ENCODE measurements at places on chromosomes 2 and 18.

DNA sequence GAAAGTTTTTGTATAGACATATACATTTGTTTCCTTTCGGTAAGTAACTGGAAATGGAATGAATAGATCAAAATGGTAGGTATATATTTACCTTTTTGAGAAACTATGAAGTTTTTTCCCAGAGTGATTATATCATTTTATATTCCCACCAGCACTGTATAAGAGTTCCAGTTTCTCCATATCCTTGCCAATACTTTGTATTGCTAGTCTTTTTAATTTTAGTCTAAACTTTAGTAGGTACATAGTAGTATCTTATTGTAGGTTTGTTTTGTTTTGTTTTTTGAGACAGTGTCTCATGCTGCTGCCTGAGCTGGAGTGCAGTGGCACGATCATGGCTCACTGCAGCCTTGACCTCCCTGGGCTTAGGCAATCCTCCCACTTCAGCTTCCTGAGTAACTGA is 56.6 kb downstream of the AGPS start:
- DNase-seq, result no peak

GRCh38 chr18:49743117-49743567 is 70.2 kb downstream of the ACAA2 start:
- no peak for DNase-seq

DNA sequence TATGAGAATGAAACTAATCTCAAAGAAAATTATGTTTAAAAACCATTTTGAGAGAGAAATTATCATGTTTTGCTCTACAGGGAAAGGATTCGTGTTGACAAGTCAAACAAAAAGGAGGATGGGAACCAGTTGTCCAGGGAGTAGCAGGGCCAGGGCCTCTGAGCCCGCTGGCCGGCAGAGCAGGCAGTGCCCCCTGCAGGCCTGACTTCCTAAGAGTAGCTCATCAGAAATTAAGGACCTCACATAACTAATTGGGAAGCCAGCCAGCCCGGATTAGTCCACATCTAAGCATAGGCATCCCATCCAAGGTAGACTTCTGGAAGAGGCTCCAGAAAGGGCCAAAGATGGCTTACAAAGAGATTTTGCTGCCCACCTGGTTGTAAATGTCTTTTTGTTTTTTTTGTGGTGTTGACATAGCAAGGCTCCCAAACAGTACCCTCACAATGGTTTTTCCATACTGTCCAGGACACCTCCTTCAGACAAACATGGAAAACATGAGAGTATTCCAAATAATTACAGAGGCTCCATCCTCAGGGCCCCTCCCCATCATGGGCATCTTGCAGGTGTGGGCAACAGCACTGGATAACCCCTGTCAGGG is 241.2 kb upstream of the TANK start:
- DNase-seq, result peak; percentile 2

DNA sequence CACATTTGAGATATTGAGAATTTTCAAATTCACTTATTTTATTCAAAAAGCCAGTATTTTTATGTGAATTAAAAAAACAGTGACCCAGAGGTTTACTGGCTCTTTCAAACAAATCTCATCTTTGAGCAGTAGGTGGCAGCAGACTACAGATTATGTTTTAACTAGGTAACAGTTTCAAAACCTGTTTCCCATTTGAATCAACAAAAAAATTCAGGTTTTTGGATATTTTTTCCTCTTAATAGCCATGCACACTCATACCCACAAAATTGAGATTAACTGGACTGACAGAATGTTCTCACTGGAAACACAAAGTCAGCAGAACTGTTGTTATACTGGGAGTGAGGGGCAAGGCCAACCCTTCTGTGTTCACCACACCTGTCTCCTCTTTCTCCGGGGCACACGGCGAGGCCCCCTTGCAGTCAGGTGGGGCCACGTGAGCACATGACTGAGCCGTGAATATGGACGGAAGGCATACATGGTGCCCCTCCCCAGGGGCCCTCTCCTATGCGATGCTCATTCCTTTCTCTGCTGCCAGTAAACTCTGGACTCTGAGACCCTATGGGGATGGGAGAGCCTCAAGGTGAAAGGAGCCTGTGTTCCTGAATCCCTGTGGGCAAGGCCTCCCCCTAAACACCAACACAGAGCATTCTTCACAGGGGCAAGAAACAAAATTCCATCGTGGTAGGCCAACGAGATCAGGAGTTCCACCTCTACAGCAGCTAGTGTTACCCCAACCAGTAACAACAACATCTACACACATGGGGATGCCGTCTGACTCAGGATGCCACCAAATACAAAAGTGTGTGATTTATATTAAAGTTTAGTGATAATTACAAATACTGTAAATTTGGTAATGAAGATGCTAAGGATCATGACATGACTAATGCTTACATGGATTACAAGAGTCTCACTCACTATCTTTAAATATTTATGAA is 80.4 kb downstream of the LPIN2 start:
- DNase-seq, result no peak

GRCh38 chr2:146807568-146808168 is 1037.2 kb upstream of the ACVR2A start:
- DNase-seq, result no peak

DNA sequence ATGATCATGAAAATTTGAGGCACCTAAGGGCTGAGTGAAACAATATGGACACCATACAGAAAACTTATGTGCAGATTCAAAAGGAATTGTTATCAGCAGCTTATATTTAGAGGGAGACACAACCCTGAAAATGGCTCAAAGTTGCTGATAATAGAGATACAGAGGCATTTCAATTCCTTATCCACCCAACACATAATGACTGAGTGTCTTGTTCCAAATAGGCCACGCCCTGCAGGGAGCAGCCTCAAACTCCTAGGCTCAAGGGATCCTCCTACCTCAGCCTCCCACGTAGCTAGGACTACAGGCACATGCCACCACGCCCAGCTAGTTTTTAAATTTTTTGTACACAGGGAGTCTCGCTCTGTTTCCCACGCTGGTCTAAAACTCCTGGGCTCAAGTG is 79.0 kb downstream of the LBH start:
- no peak for DNase-seq

DNA sequence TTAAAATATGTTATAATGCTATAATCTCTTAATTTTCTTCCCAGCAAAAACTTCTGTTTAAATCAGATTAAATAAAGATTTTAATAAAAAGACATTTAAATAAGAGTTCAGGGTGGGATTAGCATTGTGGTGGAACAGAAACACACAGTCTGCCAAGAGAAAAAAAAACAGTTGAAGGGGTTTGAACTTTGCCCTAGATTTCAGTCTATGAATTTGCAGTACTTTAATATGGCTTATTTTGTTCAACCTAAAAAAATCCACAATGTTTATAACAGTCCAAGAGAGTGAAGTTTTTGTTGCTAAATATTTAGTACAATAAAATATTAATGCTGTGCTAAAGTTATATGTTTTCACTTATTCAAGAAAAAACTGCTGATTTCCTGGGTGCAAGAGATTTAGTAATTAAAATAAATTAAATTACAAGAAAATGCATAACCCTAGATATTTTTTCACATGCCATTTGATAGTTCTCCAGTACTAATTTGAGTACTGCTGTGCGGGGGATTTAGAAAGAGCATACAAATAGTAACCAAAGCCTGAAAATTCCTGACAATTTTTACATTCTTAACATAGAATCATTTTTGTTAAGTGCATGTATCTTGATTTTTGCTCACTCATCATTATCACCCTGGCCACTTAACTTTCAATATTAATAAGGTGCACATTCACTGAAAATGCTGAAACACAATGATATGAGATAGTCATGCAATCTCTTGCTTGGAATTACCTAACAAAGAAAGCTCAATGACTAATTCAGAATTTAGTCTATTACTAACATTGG is 52.6 kb downstream of the SLC40A1 start:
- no peak for DNase-seq

DNA sequence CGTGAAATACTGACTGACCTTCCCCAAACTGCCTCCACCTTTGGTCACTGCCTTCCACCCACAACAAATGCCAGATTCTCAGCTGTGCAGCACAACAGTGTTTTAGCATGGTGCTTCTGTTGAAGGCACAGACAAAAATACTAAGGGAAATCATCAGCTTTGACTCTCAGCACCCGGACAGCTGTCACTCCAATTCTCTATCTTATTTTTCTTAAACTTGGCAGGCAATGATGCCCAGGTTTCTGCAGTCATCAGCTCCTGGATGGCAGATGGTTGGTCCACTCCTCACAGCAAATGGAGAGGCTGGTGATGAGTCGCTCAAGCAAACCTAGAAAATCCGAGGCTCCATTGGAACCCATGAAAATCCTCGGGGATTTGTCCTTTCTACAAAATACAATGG is 2.9 kb upstream of the FAM124B start:
- DNase-seq, result no peak

GRCh38 chr2:20618886-20619521 is 31.9 kb downstream of the HS1BP3 start:
- no peak for DNase-seq

GRCh38 chr2:110667071-110667470 is 10.8 kb downstream of the BUB1 start:
- DNase-seq, result no peak

DNA sequence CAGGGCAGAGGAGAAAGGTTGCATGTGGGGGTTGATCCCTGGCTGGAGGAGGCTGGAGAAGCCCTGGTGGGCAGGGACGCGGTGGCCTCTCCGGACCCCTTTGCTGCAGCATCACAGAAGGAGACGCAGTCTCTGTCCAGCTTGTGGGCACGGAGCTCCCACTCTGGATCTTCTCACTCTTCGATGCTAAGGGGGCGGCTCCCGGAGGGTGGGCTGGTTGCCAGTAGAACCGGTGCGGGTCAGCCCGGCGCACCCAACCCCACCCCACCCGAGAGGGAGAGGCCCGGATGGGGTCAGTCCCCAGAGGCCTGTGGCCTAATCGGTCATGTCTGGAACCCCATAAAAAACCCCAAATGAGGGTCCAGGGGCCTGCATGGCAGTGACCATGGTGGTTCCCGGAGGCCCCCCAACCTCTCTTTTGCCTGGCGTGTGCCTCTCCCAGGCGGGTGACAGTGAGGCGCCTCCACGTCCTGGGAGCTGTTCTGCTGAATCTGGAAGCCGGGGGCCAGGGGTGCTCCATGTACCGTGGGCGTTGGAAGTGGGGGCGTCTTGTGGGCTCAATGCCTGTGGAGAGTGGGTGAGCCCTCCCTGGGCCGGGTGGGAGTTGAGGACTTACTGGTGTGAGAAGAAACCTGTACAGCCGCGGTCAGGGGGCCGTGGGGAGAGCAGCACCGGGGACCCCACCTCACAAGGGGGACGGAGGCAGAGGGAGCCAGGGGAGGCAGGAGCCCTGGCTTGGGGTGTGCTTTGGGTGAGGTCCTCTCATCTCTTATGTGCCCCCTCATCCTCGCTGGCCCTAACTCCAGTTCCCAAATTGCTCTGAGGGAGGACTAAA is 79.6 kb downstream of the RTP5 start:
- DNase-seq, result no peak

DNA sequence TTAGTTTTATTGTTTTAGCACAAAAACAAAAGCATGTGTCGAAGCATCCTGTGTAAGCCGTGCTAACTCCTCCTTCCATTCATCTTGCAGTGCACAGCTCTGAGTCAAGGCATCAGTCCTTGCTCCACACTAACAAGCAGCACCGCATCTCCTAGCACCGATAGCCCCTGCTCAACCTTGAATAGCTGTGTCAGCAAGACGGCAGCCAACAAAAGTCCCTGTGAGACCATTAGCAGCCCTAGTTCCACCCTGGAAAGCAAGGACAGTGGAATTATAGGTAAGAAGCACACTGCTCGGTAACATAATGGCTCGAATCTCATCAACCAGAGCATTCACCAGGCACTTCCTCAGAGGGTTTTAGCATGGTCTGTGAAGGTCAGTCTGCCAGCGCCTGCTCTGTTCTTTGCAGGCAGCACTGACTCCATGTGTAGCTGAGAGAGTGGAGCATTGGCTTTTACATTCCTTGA is 136.2 kb downstream of the WDSUB1 start:
- no peak for DNase-seq

DNA sequence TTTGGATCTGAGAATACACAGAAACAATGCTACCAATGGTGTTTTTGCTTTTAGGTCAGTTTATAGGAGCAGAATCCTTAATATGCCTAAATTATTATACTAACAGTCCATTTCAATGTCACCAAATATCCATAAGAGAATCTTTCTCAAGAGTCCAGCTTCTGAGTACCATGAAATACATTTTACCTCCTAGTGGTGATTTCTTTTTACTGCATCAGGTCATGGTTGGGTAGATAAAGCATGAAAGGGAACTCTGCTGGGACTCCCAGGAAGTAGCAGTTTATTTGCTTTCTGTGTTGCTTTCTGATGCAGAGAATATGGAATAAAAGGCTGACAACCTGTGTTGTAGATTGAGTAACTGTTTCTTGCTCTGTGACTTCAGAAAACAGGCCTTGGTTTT is 115.6 kb downstream of the PPP1R1C start:
- DNase-seq, result no peak

- no peak for DNase-seq
Measured at GRCh38 chr18:3037423-3037915, 24.5 kb upstream of the LPIN2 start.

DNA sequence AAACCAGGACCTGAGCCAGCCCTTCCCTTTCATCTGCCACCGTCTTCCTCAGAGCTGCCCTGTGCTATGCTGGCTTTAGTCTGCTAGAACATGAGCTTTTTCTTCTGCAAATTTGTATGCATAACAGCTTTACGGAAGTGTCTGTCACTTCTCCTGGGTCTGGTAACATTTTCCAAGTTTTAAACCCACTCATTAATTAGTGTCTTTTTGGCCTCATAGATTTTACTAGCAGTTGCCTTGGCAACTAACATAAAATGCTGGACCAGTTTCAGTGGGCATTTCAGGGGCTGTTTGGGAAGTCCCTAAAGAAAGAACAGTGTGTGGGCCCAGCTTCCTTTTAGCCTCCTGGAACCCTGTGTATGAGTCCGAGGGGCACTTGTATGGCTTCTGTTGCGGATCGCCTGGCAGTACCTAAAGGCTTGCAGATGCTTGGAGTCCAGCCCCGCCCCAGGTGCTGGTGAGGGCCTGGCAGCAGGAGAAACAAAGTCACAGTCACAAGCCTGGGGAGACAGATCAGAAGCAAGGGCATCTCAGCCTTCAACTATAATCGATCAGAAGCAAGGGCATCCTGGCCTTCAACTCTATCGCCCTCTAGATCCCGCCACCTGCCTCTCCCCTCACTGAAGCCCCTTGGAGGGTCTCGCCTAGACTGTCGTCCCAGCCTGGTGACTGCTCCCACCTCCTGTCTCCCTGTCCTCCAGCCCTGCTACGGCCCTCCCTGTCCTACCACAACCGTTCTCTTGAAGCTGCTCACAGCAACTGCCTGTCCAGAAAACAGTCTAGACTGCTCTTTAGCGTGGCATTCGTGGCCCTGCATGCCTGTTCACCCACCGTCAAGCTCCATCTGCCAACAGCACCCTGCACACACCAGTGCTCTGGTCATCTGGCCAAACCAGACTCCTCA is 36.8 kb upstream of the MAPRE3 start:
- DNase-seq, result no peak

- no peak for DNase-seq
Measured at GRCh38 chr2:174682578-174683391, 81.5 kb downstream of the CHRNA1 start.

- no peak for DNase-seq
Measured at GRCh38 chr2:191688934-191689695, 11.2 kb downstream of the NABP1 start.

GRCh38 chr18:79857082-79857671 is 59.4 kb downstream of the KCNG2 start:
- no peak for DNase-seq

GRCh38 chr2:174815526-174815925 is 51.3 kb upstream of the CHRNA1 start:
- DNase-seq, result no peak

- no peak for DNase-seq
Measured at GRCh38 chr2:5954509-5954908, 262.3 kb downstream of the SOX11 start.

- no peak for DNase-seq
Measured at GRCh38 chr2:240605867-240606743, 19.2 kb upstream of the GPR35 start.

- no peak for DNase-seq
Measured at GRCh38 chr2:112137516-112138158, 548 bp upstream of the FBLN7 start.
